ENCODE measurements at places on chromosomes 1 and 21.
A peak's percentile ranks its signal among the peaks of the same experiment; 100 is the strongest.

DNA sequence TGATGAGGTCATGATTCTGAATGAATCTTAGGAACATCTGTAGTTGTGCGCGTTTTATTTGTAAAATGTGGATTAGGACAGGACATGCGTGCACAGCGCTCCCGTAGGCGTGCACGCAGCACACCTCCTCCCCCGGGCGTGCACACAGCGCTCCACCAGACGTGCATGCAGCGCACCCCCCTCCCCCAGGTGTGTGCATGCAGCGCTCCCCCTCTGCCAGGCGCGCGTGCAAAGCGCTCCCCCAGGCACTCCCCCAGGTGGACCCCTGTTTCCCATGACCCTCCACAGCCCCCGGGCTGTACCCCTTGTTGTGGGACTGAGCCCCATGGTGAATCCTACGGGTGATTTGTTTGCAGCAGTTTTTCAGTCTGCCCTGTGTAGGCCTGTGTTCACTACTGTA lies 61.6 kb downstream of the S100B start:
- no peak for DNase-seq

DNA sequence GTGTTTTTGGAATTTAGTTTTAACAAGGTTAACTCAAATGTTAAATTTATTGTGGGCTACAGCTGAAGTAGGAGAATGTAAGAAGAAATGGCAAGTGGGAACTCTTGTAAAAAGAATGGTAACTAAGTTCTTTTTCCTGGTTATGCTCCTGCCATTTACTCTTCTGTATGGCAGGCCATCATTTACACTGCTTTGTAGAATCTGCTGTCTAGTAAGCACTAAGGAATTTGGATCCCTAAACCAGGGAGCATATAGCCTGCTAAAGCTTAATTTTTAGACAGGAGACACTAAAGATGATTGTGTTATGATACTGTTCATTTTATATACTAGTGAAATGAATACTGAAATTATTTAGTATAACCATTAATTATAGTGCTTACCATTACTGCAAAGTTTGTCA lies 85.3 kb downstream of the CAMTA1 start:
- DNase-seq, result no peak

DNA sequence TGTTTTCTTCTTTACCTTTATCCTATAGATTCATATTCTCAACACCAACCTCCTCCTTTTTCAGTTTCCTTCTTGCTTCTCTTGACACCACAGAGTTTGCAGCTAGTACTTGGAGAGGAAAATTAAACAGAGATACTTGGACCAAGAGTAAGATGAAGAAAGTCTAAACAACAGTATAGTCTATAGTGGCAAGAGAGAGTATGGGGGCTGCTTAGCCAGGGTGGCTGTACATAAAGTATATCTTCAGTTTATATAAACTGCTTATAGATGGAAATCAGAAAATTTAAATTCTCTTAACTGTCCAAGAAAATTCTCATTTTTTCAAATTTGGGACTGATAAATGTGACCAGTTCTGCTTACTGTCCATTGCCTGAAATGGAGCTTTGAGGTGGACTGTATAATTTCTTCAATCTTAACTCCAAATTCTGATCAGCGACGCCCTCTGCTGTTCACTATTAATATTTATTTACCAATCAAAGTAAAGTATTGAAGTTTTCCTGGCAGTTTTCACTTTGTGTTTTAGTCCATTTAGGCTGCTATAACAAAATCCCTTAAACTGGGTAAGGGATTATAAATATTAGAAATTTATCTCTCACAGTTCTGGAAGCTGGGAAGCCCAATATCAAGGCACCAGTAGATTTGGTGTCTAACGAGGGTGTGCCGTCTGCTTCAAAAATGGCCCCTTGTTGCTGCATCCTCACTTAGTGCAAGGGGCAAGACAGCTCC lies 14.8 kb upstream of the METTL18 start:
- peak; percentile 82 for DNase-seq

GRCh38 chr1:234656944-234657654 lies 47.1 kb upstream of the IRF2BP2 start:
- peak; percentile 100 for DNase-seq

DNA sequence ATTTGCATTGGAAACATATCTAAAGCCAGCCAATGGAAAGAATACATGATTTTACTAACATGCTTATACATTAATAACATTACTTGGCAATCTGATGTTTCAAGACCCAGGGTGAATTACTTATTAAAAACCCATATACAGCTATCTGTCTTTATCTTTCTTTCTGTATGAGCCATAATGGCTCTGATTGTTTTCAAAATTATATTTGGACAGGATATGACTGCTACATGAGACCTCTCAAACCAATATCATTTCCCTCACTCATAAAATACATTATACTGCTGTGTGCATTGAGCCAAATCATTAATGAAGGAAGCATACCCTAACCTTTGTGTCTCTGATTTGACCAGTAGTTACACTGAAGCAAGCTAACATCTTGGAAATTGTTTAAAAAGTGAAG lies 205.9 kb upstream of the DPYD start:
- no peak for DNase-seq

DNA sequence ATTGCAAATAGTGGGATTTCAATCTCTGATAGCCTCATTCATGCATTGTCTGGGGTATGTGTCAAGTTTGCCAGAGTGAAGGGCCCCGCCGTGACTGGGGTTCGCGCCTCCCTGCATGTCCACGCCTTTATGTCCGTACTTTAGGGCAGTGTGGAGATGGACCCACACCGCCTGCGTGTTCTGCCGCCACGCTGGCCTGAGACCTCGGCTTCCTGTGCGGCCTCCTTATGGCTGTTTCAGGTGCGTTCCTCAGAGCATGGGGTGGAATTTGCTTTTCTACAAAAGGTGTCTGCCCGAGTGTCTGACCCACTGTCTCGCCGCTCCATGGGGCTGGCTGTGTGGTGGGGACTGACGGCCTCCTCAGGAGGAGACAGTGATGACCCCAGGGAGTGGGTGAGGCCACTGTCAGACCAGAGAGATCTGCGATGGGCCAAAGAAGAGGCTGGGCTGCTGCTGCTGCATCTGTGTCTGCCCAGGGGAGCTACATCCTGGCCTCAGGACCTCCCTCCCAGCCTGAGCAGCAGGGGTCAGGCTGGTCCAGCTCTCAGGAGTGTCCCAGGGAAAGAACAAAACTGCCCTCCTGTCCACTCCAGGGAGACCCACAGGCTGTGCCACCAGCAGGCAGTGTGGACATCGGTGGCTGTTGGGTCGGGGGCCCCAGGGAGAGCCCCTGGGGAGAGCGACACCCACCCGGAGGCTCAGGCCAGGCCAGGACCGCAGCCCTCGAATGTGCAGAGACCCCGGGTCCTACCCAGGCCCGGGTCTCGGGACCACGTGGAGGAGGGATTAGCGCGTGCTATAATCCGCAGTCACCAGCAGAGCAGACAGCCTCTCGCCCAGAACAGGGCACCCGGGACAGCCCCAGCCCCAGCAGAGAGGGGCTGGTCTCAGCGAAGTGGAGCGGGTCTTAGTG lies 9.8 kb upstream of the SLC19A1 start:
- no peak for DNase-seq
